ENCODE measurements at places on chromosomes 2 and 18.
A peak's percentile ranks its signal among the peaks of the same experiment; 100 is the strongest.

DNA sequence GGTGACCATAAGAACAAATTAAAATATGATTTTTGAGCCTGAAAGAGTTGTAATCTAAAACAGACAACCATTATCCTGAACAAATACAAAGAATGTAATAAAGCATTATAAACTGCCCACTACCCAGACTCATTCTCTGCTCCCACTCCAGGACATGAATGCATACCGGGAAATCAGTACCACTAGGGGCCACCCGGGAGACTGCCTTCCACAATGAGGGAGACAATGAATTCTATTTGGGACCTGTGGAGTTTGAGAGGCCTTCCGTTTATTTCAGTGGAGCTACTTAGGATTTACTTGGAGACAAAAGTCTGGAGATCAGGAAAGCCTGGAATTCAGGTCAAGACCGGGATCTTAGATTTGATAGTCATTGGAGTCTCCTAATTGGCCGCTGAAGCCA lies 50.0 kb downstream of the NAB1 start:
- no peak overlapping the region for H3K4me3 ChIP-seq
- no peaks in the 10 kb centered on the region for H3K27me3 ChIP-seq
- no peak overlapping the region for H3K27ac ChIP-seq
- H3K4me1 ChIP-seq, result peaks cover 20% of the 10 kb centered on the region
- DNase-seq, result peak; percentile 44
- H3K36me3 ChIP-seq, result no peaks in the 10 kb centered on the region

DNA sequence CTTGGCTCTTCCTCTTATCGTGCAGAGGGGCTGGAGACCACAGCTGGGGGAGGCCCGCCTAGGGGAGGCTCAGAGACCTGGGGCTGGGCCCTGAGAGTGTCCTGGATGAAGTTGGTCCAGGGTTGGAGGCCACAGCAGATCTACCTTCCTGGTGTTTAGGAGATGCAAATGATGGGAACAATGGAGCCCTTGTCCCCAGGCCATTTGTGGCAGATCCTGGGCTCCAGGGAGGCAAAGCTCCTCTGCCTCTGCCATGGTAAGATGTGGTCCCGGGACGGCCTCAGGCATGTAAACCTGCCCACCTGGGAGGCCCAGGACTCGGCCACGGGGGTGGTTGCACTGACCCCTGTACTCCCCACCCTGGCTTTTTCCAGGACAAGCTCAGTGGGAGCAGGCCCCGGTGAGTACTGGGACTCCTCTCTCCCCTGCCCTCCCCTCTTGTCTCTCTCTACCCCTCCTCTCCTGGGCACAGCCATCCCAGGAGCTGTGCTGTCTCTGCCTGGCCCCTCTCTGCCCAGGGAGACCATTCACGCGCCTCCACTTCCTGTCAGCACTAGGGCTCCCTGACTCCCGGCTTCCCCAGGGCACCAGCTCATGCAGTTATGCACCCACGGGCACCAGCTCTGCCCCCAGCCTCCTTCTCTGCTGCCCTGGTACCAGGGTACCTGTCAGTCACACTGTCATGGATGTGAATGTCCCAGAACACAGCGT lies 10.9 kb downstream of the SH2D6 start:
- peaks cover 3% of the 10 kb centered on the region for H3K4me1 ChIP-seq
- H3K36me3 ChIP-seq, result no peaks in the 10 kb centered on the region

DNA sequence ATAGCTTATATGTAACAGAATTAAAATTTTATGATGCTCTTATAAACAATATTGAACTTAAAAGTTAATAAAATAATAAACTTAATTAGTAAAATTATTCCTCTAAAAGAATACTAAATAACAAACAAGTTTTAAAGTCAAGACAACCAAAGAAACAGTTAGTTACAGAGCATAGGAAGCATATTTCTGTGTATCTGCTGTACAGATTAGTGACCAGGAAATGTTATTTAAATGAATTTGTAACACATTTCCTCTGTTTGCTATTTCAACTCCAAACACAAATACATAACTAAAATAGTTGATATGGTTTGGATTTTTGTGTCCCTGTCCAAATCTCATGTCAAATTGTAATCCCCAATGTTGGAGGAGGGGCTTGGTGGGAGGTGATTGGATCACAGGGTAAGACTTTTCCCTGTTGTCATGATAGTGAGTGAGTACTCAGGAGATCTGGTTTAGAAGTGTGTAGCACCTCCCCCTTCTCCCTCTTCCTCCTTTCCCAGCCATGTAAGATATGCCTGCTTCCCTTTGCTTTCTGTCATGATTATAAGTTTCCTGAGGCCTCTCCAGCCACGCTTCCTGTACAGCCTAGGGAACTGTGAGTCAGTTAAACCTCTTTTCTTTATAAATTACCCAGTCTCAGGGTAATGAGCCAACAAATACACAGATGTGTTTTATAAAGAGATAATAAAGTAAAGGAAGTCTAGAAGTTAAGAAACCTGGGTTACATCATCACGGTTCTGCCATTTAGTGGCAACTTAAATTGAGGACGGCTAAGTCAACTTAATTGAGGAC lies 51.8 kb downstream of the ROCK2 start:
- H3K27ac ChIP-seq, result no peak overlapping the region
- DNase-seq, result peak; percentile 6
- no peaks in the 10 kb centered on the region for H3K36me3 ChIP-seq
- H3K27me3 ChIP-seq, result no peaks in the 10 kb centered on the region
- no peak overlapping the region for H3K4me3 ChIP-seq

- no peaks in the 10 kb centered on the region for H3K27me3 ChIP-seq
- H3K4me1 ChIP-seq, result no peaks in the 10 kb centered on the region
- peaks cover 15% of the 10 kb centered on the region for H3K36me3 ChIP-seq
- DNase-seq, result no peak
- no peak overlapping the region for H3K4me3 ChIP-seq
- no peak overlapping the region for H3K27ac ChIP-seq
Measured at GRCh38 chr2:10599089-10599488, 90.7 kb downstream of the NOL10 start.

DNA sequence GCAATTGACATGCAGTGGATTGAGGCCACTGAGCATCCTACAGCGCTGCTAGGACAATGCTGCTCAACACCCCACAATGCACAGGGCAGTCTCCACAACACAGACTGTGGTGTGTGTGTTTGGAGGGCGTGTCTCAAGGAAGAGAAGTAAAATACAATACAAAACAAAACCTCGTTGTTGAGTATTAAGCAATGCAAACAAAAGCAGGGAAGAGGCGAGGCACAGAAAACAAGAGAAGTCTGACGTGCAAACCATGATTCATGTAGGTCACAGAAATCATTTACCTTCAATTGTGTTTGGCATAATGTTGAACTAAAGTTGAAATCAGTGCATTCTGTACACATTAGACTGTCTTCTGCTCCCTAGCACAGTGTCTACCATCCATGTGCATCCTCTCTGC lies 260.9 kb downstream of the PHLPP1 start:
- H3K27me3 ChIP-seq, result no peaks in the 10 kb centered on the region
- H3K4me3 ChIP-seq, result no peak overlapping the region
- no peaks in the 10 kb centered on the region for H3K4me1 ChIP-seq
- no peak overlapping the region for H3K27ac ChIP-seq
- peaks cover 15% of the 10 kb centered on the region for H3K36me3 ChIP-seq

- no peak overlapping the region for H3K27ac ChIP-seq
- no peak overlapping the region for H3K4me3 ChIP-seq
- no peak for DNase-seq
- H3K4me1 ChIP-seq, result no peaks in the 10 kb centered on the region
Measured at GRCh38 chr2:168002021-168002553, 245.3 kb downstream of the STK39 start.

- H3K4me1 ChIP-seq, result peaks cover 14% of the 10 kb centered on the region
- no peak for DNase-seq
- H3K27ac ChIP-seq, result no peak overlapping the region
Measured at GRCh38 chr2:191303140-191304005, 58.2 kb downstream of the MYO1B start.

DNA sequence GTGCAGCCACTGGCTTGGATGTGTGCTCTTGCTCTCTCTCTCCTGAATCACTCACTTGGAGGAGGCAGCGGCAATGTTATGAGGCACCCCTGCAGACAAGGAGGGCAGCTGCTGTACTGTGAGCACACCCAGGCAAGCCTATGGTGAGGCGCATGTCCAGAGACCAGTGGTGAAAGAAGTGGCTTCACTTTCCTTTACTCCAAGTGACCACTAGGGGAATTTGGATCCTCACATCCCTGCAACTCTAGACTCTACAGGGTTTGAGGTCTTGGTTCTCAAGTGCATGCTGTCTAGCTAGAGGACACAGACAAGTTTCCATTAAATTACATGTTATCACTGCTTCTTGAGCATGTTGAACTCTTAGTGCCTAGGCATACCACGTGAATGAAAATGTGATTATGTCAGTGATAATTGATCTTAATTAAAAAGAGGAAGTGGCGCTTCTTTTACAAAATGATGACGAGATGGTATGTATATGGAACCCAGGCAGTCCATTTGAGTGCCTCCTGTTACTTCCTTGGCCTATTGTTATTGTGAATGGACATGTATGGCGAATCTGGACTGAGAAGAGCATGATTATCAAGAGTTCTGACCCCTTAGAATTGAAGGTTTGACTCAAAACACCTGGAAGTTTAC lies 181.0 kb upstream of the CDH2 start:
- H3K4me3 ChIP-seq, result no peak overlapping the region
- DNase-seq, result peak; percentile 6
- H3K27ac ChIP-seq, result no peak overlapping the region
- no peaks in the 10 kb centered on the region for H3K36me3 ChIP-seq

DNA sequence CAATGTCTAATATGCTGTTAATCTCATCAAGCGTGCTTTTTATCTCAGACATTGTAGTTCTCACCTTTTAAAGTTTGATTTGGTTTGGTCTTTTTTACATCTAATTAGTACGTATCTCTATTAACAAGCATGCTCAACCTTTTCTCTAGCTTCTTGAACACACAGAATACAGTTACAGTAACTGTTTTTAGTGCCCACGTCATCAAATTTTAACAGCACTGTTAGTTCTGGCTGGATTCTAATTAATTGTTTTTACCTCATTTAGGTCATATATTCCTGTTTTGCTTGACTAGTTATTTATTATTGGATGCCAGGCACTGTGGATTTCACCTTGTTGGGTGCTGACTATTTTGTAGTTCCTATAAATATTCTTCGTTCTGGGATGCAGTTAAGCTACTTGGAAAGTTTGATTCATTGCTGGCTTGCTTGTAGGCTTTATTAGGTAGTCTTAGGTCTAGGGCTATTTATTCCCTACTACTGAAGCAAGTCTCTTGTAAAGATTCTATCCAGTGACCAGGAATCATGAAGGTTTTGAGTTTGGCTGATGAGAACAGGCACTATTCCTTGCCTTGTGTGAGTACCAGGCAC lies 263.0 kb downstream of the ETAA1 start:
- H3K27ac ChIP-seq, result no peak overlapping the region
- no peaks in the 10 kb centered on the region for H3K36me3 ChIP-seq

- H3K4me3 ChIP-seq, result no peak overlapping the region
- peak; percentile 7 for DNase-seq
- no peaks in the 10 kb centered on the region for H3K36me3 ChIP-seq
- no peaks in the 10 kb centered on the region for H3K27me3 ChIP-seq
- no peak overlapping the region for H3K27ac ChIP-seq
Measured at GRCh38 chr2:165305391-165306096, 66.3 kb downstream of the SCN2A start.

GRCh38 chr18:57052759-57053158 lies 94.1 kb upstream of the BOD1L2 start:
- no peak for DNase-seq
- H3K4me3 ChIP-seq, result no peak overlapping the region
- no peak overlapping the region for H3K27ac ChIP-seq
- peaks cover 15% of the 10 kb centered on the region for H3K4me1 ChIP-seq
- no peaks in the 10 kb centered on the region for H3K36me3 ChIP-seq

DNA sequence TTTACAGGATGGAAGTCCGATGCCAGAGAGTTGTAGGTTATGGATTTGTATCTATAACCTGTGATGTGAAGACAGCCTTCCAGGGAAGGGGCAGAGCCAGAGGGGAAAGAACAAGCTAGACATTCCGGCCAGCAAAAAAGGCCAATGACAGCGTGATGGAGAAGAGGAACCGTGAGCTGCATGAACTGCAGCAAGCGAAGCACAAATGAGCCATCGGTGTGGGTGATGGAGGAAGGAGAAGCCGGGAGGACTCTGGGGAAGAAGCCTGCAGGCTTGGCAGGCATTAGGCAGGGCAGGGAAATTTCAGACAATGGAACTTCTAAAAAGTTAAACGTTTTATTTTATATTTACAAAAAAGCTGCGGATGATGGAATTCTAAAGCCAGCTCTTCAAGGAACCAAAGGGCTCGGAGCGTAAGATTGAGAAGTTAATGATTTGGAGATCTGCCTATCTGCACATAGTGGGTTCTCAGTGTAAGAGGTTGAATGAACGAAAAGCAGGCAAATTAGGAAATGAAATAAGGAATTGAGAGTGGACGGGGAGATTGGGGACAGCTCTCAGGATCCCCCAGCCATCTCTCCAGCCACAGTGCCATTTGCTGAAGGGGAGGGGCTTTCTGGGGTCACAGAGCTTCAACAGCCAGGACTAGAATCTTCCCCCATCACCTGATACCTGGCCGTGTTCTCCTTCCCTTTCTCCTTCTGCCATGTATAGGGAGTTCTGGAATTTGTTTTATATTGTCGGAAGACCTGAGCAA lies 28.4 kb downstream of the NGEF start:
- H3K4me1 ChIP-seq, result no peaks in the 10 kb centered on the region
- H3K4me3 ChIP-seq, result no peak overlapping the region
- DNase-seq, result no peak
- no peaks in the 10 kb centered on the region for H3K27me3 ChIP-seq
- H3K36me3 ChIP-seq, result no peaks in the 10 kb centered on the region

GRCh38 chr18:48852292-48852691 lies 98.5 kb downstream of the SMAD7 start:
- no peak overlapping the region for H3K27ac ChIP-seq
- DNase-seq, result no peak
- no peaks in the 10 kb centered on the region for H3K27me3 ChIP-seq
- H3K4me1 ChIP-seq, result peaks cover 37% of the 10 kb centered on the region
- H3K4me3 ChIP-seq, result no peak overlapping the region

DNA sequence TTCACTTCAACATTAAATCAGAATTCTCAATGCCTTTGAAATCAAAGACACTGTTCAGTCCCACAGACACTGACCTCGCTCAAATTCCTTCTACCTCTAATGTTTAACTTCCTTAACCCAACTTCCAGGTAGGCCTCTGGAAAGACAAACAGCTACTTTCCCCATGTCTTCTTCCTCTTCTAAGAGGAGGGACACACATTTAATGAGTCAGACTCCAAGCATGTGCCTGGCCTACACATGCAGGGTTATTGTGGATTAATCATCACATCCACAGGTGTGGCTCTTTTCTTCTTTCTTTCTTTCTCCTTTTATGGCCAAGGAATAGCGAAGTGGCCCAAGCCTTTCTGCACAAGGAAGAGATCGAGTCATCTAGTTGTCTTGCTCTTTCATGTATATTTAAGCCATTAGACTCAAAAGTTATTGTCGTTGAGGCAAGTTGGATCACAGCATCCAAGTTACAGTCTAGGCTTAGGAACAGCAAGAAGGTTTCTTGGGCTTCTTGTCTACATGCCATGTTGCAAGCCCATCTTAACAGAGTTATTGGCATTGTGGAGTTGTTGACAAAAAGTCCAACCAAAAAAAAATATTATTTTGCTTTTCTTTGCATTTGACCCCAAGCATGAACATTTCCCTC lies 387.8 kb downstream of the IRS1 start:
- H3K4me1 ChIP-seq, result peaks cover 4% of the 10 kb centered on the region
- no peak for DNase-seq
- H3K36me3 ChIP-seq, result no peaks in the 10 kb centered on the region
- no peak overlapping the region for H3K4me3 ChIP-seq
- H3K27me3 ChIP-seq, result no peaks in the 10 kb centered on the region

- no peak overlapping the region for H3K4me3 ChIP-seq
- H3K27ac ChIP-seq, result no peak overlapping the region
- DNase-seq, result peak; percentile 74
- no peaks in the 10 kb centered on the region for H3K27me3 ChIP-seq
Measured at GRCh38 chr2:7097353-7097895, 180.2 kb downstream of the RNF144A start.

Measured in cardiac muscle cell (in vitro differentiated cells and primary cell).